ENCODE measurements at places on chromosomes 16 and 17. TPM values are rescaled to one million over a fixed set of nuclear protein-coding genes. Genes with fewer than 3 reads are reported as not detected.

ADORA2B gene
- 3.1 TPM for total RNA-seq

CCL17 gene
- not detected for total RNA-seq

CDRT15 gene
- not detected for total RNA-seq

RUNDC3A gene
- 3.8 TPM for total RNA-seq

CDIPT gene
- 70.6 TPM for total RNA-seq

LGALS9B gene
- total RNA-seq: not detected

TNFRSF12A gene
- total RNA-seq: 148 TPM

ACOX1 gene
- 27.4 TPM for total RNA-seq

FOXN1 gene
- not detected for total RNA-seq

RAB40C gene
- 19.1 TPM for total RNA-seq

KCNAB3 gene
- total RNA-seq: 5.7 TPM

E2F4 gene
- 116 TPM for total RNA-seq

ODAD4 gene
- total RNA-seq: 2.1 TPM

CDH11 gene
- 5.4 TPM for total RNA-seq

RBL2 gene
- total RNA-seq: 17.3 TPM

PIRT gene
- total RNA-seq: not detected

AP2B1 gene
- total RNA-seq: 217 TPM

MRC2 gene
- total RNA-seq: 18.7 TPM

GCGR gene
- total RNA-seq: 0.26 TPM

GDPD1 gene
- 1.3 TPM for total RNA-seq

EPX gene
- not detected for total RNA-seq

PRDM7 gene
- total RNA-seq: not detected

GNG13 gene
- total RNA-seq: not detected

NTN1 gene
- total RNA-seq: 1.3 TPM

CDH5 gene
- total RNA-seq: not detected

ATP2C2 gene
- 2.8 TPM for total RNA-seq

ZNF750 gene
- total RNA-seq: not detected

WFDC1 gene
- 0.24 TPM for total RNA-seq

TBC1D3B gene
- total RNA-seq: 8.8 TPM

KRT31 gene
- total RNA-seq: not detected

NXN gene
- 93.6 TPM for total RNA-seq

TNFSF13 gene
- total RNA-seq: 1.4 TPM

KRT32 gene
- not detected for total RNA-seq

UTS2R gene
- 0.94 TPM for total RNA-seq

DHRS7B gene
- 20.3 TPM for total RNA-seq

CCDC40 gene
- 8.9 TPM for total RNA-seq

GUCY2D gene
- total RNA-seq: 0.35 TPM

ABCA9 gene
- not detected for total RNA-seq

CDT1 gene
- 74.1 TPM for total RNA-seq

C1QTNF8 gene
- total RNA-seq: not detected

PPP1R1B gene
- 15.5 TPM for total RNA-seq

TUBG1 gene
- 122 TPM for total RNA-seq

EPN3 gene
- 2.2 TPM for total RNA-seq
